Dermis microvascular lymphatic vessel endothelial cell (primary cell): ENCODE measurements at places on chromosomes 2 and 18. TPM values are rescaled to one million over a fixed set of nuclear protein-coding genes. Genes with fewer than 3 reads are reported as not detected.

- no peak for DNase-seq
Observed at GRCh38 chr18:60500960-60501359, 128.4 kb upstream of the MC4R start.

- DNase-seq = no peak
Observed at GRCh38 chr2:12033494-12033893, 287.1 kb downstream of the LPIN1 start.

- no peak for DNase-seq
Observed at GRCh38 chr18:28650860-28651259, 473.9 kb upstream of the CDH2 start.

The IHH gene
- total RNA-seq = under 0.01 TPM in 2 replicates

The ANKRD30B gene
- not detected in 2 replicates for total RNA-seq

The EVA1A gene
- total RNA-seq = 40.2 and 52.1 TPM in 2 replicates

The ANKRD23 gene
- 0.51 and 1.1 TPM in 2 replicates for total RNA-seq

The GTF2A1L gene
- total RNA-seq = 0.13 TPM in 2 replicates

The CFAP65 gene
- not detected in 2 replicates for total RNA-seq
